Gastrocnemius medialis (tissue), 4 donors: ENCODE measurements at places on chromosomes 5 and 9. TPM values are rescaled to one million over a fixed set of nuclear protein-coding genes. Genes with fewer than 3 reads are reported as not detected.

TTLL11 gene
- 13.9 TPM for total RNA-seq

PFN3 gene
- not detected for total RNA-seq

DNA sequence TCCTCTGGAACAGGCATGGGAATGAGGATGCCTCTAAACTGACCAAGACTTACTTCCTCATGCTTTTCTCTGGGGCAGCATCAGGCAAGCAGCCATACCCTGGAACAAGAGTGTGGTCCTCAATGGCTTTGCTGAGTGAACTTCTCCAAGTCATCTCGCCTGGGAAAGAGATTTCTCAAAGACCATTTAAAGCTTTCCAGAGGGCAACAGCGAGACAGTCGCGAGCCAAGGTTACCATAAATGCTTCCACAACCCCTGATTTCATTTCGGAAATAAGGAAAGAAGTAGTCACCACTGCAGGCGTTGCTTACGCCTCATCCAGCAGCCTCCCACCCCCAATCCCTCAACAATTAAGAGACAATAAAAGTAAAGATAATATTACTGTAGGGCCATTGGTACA, 1.1 kb upstream of the SNCAIP start:
- no peak for DNase-seq

- DNase-seq, result no peak
Measured at GRCh38 chr5:80620211-80620610, 34.2 kb upstream of the MSH3 start.

GRCh38 chr9:91492237-91492636, 68.6 kb upstream of the NFIL3 start:
- no peak for DNase-seq

- no peak for DNase-seq
Measured at GRCh38 chr5:119264186-119264585, 91.6 kb upstream of the TNFAIP8 start.
